ENCODE measurements at places on chromosomes 1 and 21.

DNA sequence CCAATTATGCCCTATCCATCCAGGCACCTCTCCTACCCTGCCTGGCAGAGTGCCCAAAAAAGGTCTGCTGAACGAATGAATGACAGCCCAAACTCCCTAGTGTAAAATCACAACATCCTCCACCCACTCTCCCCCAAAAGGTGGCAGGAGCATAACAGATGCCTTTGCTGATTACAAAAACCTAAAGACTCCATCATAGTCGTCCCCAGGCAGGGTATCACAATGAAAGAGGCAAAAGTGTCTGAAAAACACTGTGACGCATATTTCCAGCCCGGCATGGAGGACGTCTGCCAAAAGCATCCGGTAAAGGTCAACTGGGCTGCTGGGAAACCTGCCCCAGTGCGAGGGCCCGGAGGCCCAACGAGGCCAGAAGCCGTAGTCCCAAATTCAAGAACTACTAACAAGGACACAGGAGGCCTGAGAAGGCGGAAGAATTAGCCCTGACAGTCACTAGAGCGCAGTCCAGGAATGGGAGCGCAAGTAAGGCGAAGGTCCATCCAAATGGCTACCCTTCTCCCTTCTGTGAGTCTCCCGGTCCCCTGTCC lies 576 bp downstream of the SMIM12 start:
- no peak for DNase-seq

DNA sequence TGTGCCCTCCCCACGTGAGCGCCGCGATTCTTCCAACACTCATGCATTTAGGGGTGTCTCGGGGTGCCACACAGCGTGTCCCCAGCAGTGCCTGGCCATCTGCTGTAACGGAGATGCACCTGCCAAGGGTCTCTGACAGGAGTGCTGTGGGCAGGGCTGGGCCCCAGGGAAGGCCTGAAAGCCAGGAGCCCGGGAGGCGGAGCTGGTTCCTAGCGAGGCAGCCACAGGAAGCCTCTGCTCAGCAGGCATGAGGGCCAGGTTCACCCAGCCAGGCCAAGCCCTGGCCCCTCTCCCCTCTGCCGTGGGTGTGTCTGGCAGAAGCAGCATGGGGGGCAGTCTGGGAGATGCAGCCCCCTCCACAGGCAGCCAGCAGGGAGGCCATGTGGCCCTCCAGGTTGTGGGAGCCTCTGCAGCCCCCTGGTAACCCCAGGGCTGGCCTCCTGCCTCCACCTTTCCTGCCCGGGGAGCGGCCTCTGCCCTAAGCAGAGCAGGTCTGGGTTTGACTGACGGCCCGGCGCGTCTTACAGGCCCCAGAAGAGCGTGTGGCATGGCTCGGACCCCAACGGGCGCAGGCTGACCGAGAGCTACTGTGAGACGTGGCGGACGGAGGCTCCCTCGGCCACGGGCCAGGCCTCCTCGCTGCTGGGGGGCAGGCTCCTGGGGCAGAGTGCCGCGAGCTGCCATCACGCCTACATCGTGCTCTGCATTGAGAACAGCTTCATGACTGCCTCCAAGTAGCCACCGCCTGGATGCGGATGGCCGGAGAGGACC lies 30.4 kb downstream of the SLC19A1 start:
- DNase-seq = no peak

GRCh38 chr1:27555700-27556424 lies 48.1 kb downstream of the AHDC1 start:
- no peak for DNase-seq

- DNase-seq = no peak
Observed at GRCh38 chr1:219113261-219113660, 60.4 kb upstream of the LYPLAL1 start.

DNA sequence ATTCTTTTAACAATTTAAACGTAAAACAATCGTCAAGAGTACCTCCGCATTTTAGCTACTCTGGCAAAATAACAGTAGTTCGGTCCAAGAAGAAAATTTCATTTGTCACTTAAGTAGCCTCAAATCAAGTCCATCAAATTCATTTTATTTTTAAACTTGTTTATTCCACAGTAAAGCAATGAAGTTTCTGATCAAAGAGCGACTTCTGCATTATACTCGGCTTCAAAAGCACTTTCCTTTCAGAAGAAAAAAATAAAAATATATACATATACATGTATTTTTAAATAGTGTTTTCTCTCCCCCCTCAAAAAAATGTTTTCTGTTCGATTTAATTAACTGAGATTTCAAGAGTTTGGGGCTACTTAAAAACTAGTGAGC lies 115.0 kb downstream of the RERE start:
- DNase-seq = no peak

- no peak for DNase-seq
Observed at GRCh38 chr1:239536165-239536849, 149.9 kb downstream of the CHRM3 start.

- DNase-seq = no peak
Observed at GRCh38 chr1:204711947-204712701, 26.6 kb upstream of the LRRN2 start.

DNA sequence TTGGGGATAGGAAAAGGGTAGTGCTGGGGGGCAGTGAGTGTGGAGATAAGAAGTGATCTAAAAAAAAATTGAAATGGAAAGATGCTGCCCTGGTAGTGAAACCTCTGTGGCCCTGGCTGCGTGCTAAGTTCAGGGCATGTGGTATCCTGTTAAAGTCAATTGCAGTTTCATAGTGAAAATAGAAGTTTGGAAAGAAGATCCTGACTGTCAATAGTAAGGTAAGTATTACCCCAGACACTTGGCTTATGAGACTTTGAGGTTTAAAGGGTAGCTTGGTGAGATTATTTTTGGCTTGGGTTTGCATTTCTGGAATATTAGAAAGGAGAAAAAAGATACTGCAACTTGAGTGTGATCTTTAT lies 6.8 kb downstream of the ARID1A start:
- no peak for DNase-seq
